ENCODE measurements at places on chromosomes 1 and 21. TPM values are rescaled to one million over a fixed set of nuclear protein-coding genes. Genes with fewer than 3 reads are reported as not detected.

CCDC17 gene
- total RNA-seq: 5.7 TPM

ALX3 gene
- not detected for total RNA-seq

PTTG1IP gene
- total RNA-seq: 123 TPM

GNAT2 gene
- not detected for total RNA-seq

POGZ gene
- total RNA-seq: 105 TPM

MAP3K21 gene
- total RNA-seq: 1.9 TPM

OR2L13 gene
- not detected for total RNA-seq

- no peak for DNase-seq
These were observed 59.1 kb upstream of the SIM2 start for GRCh38 chr21:36639769-36640168.

GRCh38 chr1:40625476-40626382, 39.8 kb downstream of the RIMS3 start:
- no peak for DNase-seq

DNA sequence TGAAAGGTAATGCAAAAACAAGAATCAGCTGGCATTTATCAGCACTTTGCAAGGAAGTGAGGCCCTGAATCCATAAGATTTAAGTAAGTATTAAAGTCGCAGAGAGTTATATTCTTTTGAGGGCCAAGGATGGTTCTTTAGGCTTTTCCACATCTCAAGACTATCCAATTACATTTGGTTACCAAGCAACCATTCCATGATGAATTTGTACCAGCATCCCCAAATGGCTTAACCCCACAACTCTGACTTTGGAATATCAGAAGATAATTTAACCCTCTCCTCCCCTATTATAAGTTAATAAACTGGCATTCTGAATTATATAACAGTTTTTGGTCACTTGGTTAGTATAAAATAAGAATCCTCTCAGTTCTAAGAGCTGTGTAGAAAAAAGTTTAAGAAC, 2.8 kb downstream of the PHTF1 start:
- no peak for DNase-seq

GRCh38 chr21:31253684-31254083, 90.4 kb downstream of the TIAM1 start:
- no peak for DNase-seq

DNA sequence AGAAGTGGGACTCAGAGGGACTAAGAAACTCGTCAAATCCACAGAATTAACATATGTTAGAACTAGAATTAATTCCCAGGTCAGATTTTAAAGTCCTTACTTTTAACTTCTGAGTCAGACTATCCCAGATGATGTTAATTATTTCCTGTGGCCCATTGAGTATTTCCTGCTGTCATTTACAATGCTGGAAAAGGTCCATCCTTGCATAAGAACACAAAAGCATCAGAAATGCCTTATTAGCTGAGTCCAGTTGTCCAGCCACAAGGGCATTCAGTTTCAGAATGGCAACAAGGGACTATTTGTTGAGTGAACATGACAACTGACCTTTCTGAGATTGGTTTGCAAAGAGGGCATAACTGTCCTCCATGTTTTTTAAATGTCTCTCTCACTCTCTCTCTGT, 16.5 kb upstream of the HIVEP3 start:
- no peak for DNase-seq

GRCh38 chr1:26912147-26912490, 1.7 kb downstream of the NR0B2 start:
- no peak for DNase-seq

DNA sequence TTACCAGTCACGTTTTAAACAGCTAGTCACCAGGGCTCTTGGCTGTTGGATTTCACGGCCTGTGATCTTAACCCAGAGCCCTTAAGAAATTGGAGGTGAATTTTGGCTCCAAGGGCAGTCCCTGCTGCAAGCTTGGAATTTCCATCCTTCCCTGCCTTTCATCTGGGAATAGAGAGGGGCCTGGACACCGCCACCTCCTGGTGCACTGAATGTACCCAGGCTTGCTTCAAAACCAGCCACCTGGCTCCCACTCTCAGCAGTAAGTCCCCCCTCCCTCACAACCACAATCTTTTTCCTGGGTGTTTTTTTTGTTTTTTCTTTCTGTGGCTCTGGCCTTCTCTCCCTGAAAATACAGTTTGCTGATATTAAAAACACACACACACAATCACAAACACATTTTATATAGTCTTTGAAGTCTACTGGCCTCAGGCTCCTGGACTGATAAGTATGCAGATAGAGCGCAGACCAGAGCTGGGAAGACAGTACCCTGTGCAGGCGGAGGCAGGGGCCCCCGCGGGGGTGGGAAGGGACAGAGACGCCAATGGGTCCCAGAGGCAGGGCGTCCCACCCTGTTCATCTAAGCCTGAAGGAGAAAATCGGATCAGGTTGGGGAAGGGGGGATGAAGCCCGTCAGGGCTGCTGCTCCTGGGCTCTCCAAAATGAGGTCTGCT, 65.8 kb upstream of the IGSF21 start:
- no peak for DNase-seq

DNA sequence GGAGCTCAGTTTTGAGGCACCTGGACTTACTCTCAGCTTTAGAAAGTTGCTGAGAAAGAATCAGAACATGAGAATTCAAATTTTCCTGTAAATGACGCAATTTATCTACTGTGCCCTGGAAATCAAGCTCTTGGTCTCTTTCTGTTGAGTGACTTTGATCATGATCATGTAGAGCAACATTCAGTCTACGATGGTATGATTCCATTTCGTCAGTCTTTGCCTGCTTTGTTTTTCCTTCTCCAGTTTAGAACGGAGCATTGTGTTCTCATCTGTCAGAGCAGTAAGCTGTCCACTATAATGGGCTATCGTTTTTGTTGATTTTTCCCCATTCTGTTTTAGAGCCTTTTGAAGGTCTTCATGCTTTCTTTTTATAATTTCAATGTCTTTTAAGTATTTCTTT, 20.7 kb downstream of the SFT2D2 start:
- no peak for DNase-seq

GRCh38 chr1:167689567-167689920, 32.2 kb upstream of the MPZL1 start:
- DNase-seq: no peak

DNA sequence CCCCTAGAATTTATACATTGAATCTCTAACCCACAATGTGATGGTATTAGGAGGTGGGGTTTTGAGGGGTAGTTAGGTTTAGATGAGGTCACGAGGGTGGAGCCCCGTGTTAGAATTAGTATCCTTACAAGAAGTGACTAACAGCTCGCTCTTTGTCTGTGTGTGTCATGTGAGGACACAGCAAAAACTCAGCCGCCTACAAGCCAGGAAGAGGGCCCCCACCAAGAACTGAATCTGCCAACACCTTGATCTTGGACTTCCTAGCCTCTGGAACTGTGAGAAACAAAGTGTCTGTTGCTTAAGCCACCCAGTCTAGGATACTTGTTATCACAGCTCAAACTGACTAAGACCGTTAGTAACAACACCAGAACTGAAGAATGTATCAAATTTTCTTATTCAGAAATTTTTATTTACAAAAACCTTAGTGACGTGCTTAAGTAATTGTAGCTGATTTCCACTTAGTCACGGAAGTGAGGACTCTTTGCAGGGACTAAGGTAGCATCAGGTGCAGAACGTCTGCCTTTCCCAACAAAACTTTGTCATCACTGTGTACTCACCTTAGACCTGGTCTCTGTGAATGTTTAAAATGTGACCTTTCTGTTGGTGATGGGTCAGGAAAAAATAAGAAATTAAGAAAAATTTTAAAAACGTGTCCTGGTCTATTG, 24.5 kb upstream of the LRRC8C start:
- peak; percentile 48 for DNase-seq

DNA sequence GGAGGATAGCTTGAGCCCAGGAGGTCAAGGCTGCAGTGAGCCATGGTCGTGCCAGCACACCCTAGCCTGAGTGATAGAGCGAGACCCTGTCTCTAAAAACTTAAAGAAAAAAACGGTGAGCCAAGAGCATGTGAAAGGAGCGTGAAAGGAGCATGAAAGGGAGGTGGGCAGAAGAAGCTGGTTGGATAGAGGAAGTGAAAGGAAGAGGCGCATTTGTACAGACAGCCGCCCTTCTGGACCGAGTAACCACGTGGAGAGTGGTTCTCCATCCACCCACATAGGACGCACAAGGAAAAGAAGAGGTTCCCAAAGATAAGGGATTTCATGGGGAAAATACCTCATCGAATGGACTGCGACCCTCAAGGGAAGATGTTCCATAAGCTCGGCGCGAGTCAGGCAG, 60.4 kb upstream of the IFNAR2 start:
- no peak for DNase-seq

DNA sequence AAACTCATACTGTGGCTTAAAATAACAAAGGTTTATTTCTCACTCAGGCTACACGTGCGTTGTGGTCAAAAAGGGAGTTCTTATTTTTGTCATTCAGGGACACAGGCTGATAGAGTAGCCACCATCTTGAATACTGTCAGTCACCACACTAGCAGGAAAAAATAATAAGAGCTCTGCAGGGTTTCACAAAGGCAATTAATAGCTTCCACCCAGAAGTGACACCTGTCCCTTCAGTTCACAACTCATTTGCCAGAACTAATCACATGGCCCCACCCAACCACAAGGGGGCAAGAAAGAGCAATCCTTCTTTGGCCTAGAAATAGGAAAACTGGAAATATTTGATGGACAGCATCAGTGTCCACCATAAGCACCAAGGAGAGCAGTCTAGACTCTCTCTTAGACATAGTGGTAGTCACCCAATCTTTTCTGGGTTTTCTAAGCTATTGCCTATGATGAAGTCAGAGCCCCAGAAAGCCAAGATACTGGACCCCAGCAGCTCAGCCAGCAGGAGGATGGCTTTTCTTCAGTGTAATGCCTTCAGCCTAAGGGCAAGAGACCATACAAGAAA, 8.2 kb downstream of the HAPLN2 start:
- peak; percentile 30 for DNase-seq

DNA sequence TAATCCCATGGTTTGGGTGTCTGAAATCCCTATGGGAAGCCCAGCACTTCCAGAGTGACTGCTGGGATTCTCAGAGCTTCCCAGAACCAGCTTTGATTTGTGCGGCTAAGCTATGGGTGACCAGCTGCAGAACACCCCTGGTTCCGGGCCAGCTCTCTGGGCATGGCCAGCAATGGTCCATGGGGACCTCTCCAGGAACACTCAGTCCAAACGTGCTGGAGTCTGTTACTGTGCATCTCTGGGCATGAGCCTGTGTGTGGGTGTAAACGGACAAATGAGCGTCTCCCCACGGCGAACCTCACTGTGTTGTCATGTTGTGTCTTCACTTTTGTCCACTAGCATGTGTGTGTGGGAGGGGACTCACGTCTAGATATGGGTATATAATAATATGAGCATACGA, 54.4 kb downstream of the MAB21L3 start:
- DNase-seq: no peak

GRCh38 chr1:39132505-39133339, 71.8 kb upstream of the MACF1 start:
- DNase-seq: no peak

DNA sequence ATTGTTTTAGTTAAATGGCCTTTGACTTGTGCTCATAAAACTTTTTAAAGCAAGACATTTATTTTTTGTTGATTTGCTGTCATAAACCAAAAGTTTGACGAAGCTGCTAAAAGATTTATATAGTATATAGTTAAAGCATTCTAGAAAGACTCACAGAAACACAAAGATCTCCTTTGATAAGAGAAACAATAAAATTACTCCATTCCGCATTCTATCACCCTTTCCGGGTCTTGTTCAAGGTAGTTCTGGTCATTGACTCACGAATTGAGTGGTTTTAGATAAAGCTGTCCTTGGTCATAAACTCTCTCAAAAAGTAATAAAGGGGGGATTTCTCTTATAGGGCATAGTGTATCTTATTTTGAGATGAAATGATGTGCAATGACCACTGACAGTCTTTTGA, 1010.5 kb upstream of the NCAM2 start:
- no peak for DNase-seq

- DNase-seq: no peak
These were observed 17.9 kb upstream of the RAP1GAP start for GRCh38 chr1:21687081-21687529.

- no peak for DNase-seq
These were observed 552 bp downstream of the PLD5 start for GRCh38 chr1:242523719-242524570.

GRCh38 chr1:37001703-37002102, 32.6 kb downstream of the GRIK3 start:
- no peak for DNase-seq

GRCh38 chr1:43358121-43358745, 548 bp upstream of the CDC20 start:
- no peak for DNase-seq

- DNase-seq: no peak
These were observed 1.0 kb upstream of the NIBAN1 start for GRCh38 chr1:184975208-184975870.

DNA sequence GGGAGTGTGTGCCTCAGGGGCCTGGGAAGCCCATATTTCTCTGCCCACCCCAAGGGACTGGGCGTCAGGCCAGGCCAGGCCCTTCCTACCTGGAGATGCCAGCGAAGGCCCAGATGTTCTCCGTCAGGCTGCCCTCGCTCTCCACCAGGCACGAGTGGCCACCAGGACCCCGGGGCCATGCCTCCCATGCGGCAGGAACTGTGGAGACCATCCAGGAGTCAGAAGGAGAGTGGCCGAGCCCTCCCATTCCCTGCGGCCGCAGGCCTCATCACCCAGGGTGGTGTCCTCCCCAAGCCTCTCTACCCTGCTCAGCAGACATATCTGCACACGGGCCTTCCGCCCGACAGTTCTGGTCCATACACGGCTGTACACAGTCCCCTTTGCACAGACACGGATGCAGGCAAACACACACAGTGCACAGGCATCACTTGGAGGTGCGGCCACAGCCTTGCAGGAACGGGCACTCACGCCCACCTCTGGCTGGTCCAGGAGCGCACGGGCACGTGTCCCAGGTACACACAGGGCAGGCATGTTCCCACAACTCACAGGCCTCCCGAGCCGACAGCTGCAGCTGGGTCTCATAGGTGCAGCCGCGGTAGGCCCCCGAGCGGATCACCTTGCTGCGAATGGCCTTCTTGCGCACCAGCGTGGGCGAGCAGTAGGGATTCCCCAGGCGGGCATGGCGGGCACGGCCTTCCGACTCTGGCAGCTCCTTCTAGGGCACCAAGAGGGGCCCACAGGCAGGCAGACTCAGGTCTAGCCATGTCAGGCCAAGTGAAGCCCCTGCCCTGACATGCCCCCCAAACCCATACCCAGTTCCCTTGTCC, 5.9 kb upstream of the KIF17 start:
- DNase-seq: no peak

DNA sequence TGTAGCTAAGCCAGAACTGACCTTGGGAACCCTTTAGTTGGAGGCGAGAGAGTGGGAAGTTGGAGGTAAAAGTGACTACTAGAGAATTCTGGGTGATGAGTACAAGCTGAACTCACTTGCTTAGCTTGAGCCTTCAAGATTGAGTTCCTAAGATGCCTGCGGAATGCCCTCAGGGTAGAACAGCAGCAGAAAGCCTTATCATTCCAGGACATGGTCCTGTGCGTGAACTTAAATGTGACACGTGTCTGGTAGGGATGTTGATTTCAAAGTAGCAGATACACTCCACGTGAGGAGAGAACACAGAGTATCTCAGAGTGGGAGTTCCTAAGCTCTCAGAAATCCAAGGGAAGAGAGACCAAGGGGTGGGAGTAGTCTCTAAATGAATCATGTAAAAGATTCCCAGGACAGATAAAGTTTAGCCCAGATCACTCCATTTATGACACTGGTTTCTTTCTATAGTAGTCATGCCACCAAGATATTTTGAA, 60.1 kb downstream of the KCNK1 start:
- no peak for DNase-seq
